ENCODE measurements at places on chromosomes 5 and 9.

DNA sequence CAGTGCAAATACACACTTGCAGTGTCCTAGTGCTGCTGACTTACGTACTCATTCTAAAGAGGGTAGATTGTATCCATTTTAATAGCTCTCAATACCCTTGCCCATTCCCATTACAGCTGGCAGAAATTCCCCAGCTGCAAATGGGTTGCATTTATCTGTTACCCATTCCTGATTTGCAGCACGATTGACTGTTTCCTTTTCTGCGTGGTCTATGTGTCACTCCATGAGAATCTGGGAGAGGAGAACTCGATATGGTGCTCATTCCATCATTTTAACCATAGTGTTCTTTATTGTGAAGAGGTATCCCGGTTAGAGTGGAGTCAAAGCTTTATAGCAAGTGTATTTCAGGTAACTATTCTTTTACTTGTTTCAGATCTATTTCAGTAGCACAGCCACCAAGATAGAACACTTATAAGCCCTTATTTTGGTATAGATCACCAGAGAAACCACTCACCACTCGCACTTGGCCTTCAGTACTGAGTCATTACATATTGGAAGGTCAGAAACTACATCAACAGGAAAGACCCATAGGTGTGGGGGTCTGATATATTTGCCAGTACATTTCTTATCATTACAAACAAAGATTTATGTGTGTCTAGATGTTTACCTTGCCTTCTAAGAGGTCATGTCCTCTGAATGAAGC, 139.5 kb downstream of the MUSK start:
- DNase-seq, result no peak

DNA sequence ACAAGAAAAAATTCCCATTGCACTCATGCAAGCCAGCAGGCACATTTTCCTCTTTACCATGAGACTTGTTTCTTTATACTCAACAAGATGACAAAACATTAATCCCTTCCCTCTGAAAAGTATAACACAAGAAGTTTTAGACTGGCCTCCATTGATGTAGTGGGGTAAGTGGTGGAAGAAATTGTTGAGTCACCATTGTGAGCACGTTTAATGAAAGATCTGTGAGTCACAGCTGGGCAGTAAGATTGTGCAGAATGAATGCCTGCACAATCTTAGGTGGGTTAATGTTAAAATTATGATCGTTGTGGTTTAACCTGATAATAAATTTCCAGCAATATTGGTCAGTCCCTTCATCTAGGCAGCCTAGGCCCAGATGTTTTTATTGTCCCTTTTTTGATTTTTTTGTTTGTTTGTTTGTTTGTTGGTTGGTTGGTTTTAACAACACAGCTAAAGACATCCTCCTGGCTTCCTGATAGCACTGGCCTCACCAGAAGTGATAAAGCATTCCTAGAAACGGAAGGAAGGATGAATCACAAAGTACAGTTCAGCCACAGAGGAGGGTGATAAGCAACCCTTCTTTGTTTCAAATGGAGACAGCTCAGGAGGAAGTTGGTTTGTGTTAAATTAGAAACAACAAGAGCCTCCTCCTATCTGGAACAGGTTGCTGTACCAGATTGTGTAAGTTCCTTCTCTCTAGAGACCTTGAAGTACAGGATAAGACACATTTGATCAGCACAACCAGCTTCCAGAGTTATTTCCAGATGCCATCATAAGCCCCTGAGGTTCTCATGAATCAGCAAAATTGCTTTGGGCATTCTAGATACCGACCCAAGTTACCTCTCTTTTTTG, 40.3 kb downstream of the SLC24A2 start:
- no peak for DNase-seq

DNA sequence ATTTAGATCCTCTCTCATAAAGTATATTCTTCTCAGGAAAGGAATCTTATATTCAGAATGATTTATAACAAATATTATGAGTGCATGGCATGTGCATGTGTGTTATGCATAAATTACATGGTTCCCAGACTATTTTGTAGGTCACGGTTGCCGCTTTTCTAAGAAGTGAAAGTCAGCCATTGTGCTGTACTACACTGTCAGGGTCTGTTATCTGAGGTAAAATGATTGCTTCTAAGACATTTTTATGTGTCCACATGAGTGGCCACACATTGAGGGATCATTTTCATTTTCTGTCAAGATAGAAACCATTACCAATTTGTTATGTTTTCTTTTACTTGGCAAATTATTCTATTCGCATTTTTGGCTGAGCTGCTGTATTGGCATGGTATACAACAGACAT, 210.8 kb downstream of the CWC27 start:
- DNase-seq, result no peak

DNA sequence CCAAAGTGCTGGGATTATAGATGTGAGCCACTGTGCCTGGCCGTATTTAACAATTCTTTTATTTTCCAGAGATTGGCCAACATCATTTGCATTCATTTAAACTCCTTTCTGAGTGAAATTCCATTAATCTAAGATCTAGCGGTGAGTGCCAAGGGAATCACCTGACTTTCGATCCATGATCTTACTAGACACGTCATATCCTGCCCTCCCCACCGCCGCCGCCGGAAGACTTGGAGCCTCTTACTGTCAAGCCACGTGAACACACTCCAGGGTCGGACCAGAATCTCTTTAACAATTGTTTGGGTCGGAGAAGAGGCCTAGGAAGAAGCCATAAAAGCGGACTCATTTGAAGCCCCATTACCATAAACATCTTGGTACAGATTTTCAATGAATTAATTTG, 12.9 kb downstream of the INPP5E start:
- DNase-seq, result no peak

DNA sequence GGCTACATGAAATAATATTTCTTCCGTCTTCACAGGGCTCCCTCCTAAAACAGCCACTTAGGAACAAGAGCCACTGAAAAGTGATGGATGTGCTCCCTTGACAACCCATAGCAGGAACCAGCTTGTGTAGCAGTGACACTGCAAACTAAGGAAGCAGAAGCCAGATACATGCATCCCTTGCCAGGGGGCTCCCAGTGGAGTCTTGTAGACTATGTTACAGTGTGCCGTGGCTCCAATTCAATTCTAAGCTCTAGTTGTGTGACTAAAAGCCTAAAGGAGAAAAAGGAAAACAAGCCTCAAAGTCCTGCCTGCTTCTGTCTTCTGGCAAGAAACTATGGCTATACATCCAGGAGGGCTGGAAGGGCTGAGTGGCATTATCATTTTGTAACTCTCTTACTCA, 12.2 kb upstream of the TAF1L start:
- DNase-seq, result no peak

DNA sequence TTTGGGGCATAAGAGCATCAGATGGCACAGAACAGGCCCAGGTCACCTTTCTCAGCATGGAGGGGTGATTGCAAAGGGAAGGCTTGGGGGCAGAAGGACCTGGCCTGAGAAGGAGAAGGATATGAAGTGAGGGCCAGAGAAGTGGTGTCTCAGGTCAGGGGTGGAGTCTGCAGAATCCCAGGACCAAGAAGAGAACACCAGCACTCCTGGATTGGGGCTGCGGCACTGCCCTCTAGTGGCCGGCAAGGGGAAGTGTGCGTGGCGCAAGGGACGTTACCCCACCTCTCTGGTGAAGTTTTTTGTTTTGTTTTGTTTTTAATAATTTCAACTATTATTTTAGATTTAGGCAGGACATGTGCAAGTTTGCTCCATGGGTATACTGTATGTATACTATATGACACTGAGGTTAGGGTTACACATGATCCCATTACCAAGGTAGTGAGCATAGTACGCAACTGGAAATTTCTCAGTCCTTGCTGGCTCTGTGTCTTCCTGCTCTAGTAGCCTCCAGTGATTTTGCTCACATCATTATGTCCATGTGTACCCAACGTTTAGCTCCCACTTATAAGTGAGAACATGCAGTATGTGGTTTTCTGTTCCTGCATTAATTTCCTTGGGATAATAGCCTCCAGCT, 1548.6 kb downstream of the EFNA5 start:
- no peak for DNase-seq
